ENCODE measurements at places on chromosomes 1 and 21.

DNA sequence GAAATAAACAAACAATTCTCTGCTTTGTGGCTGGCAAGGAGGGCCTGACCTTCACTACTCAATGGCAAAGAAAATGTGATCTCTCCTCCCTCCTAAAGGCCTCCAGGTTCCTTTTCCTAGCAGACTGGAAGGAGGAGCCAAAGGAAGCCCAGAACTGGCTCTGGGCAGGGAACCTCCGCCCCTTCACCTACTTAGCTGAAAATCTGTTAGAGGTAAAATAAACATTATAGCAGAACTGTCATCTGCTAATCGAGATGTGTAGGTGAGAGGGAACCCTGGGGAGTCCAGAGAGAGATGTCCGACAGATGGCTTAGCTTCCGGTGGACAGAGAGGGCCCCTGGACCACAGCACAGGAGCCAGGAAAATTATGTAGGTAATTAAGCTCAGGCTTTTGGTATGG lies 75.2 kb upstream of the KCNA3 start:
- DNase-seq, result no peak

DNA sequence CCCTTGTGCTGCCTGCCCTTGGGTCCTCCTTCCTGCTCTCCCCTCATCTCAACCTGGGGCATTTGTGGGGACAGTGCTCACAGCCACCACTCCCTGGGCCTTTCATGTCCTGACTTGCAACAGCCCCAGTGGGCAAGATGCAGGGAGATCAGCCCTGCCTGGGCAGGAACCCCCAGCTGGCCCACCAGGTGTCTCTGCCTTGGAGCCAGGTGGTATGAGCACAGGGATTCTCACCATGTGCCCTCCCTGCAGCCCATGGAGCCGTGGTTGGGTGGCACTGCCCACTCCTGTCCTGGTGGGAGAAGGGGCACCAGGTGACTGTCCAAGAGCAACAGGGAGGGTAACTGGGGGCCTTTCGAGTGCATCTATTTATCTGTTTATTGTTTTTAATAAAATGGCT lies 100.4 kb downstream of the AJAP1 start:
- no peak for DNase-seq

- DNase-seq, result no peak
These were observed 148.2 kb downstream of the RWDD3 start for GRCh38 chr1:95382000-95382786.

DNA sequence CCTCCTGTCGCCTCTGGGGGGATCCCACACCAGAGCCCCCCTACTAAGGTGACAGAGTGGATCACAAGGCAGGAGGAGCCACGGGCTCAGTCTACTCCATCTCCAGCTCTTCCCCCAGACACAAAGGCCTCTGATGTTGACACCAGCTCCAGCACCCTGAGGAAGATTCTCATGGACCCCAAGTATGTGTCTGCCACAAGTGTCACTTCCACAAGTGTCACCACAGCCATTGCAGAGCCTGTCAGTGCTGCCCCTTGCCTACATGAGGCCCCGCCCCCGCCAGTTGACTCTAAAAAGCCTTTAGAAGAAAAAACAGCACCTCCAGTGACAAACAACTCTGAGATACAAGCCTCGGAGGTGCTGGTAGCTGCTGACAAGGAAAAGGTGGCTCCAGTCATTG lies 42.2 kb downstream of the ZBTB17 start:
- no peak for DNase-seq

DNA sequence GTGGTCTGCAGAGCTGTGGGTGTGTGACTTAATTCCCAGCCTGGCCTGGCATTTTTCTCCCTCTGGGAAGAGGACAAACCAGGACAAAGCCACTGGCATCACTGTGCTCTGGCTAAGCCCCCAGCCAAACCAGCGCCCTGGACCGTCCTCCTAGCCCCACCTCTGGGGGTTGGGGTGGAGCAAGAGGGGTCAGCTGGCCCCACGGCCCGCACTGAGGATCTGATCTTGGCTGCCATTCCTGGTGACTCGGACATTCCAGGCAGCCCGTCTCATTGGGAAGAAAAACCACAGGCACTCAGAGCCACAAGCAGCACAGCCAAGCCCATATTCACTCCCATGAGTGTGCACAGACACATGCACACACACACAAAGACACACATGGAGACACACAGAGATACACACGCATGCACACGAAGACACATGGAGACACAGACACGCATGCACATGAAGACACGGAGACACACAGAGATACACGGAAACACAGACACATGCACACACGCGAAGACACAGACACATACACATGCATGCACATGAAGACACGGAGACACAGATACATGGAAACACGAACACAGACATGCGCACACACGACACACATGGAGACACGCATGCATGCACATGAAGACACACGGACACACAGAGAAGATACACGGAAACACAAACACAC lies 2.3 kb upstream of the MXRA8 start:
- no peak for DNase-seq

DNA sequence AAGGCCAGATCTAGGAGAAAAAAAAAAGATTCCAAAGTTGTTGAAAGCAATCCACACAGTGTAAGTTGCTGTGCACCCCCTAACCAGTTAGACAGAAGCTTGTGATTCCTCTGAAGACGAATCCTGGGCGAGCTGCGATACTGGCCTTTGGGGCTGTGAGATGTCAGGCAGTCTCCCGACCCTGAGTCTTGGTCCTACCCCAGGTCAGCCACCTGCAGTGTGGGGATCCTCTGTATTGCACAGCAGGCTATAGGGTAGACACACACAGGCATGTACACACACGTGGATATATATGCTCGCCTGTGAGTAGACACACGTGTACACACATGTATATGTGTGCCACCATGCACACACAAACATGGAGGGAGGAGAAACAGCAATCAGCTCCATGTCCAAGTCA lies 12.9 kb downstream of the ACTRT2 start:
- DNase-seq, result no peak

DNA sequence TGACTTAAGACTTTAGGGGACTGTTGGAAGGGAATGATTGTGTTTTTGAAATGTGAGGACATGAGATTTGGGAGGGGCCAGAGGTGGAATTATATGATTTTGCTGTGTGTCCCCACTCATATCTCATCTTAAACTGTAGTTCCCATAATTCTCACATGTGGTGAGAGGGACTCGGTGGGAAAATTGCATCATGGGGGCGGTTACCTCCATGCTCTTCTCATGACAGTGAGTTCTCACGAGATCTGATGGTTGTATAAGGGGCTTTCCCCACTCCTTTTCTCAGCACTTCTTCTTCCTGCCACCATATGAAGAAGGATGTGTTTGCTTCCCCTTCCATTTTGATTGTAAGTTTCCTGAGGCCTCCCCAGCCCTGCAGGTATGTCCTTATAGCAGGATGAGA lies 35.0 kb upstream of the SCAF4 start:
- DNase-seq, result no peak

GRCh38 chr1:93779540-93780165 lies 98.0 kb upstream of the BCAR3 start:
- DNase-seq, result no peak

DNA sequence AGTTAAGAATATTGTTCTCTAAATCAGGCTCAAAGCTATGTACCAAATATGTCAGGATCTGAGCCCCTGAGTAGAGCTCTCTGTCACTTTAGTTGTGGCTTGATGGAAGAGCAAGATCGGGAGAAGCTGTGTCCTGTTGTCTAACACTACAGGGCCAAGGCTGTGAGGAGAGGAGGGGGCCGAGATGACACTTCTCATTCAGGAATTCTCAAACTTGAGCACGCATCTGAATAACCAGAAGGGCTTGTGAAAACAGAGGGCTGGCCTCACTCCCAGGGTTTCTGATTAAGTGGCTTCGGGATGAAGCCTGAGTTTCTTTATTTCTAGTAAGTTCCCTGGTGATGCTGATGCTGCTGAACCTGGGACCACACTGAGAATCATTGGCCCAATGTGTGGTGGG lies 209.2 kb upstream of the DAB1 start:
- no peak for DNase-seq

- DNase-seq, result peak; percentile 36
These were observed 5.1 kb upstream of the OLFML2B start for GRCh38 chr1:162028726-162029125.

GRCh38 chr1:11571906-11572616 lies 82.2 kb downstream of the FBXO2 start:
- peak; percentile 21 for DNase-seq

All from DMS153 (cell line).